Tracheal epithelial cell (primary cell): ENCODE measurements at places on chromosomes 7 and 10. TPM values are rescaled to one million over a fixed set of nuclear protein-coding genes. Genes with fewer than 3 reads are reported as not detected.

Gene ASB15
- total RNA-seq, result not detected in 2 replicates

Gene RADIL
- not detected in 2 replicates for total RNA-seq

Gene PTPRE
- total RNA-seq, result 17.3 and 23.4 TPM in 2 replicates

Gene PLOD3
- total RNA-seq, result 24.7 and 37.4 TPM in 2 replicates

Gene PIP
- not detected in 2 replicates for total RNA-seq

Gene LDB3
- total RNA-seq, result not detected in 2 replicates

Gene IMPDH1
- 61.2 and 66.0 TPM in 2 replicates for total RNA-seq

Gene CACNB2
- total RNA-seq, result under 0.01 TPM in 1 of 2 replicates, not detected in the other

Gene ANXA8
- 268 and 382 TPM in 2 replicates for total RNA-seq

Gene AGR3
- not detected in 2 replicates for total RNA-seq

Gene ASAH2
- 0.24 and 0.64 TPM in 2 replicates for total RNA-seq

Gene NKX1-2
- total RNA-seq, result 1.5 and 2.2 TPM in 2 replicates

Gene SLC26A5
- not detected in 2 replicates for total RNA-seq
